ENCODE measurements at places on chromosomes 4 and X.

- DNase-seq: no peak
These were observed 81.4 kb downstream of the RBM47 start for GRCh38 chr4:40548256-40548655.

DNA sequence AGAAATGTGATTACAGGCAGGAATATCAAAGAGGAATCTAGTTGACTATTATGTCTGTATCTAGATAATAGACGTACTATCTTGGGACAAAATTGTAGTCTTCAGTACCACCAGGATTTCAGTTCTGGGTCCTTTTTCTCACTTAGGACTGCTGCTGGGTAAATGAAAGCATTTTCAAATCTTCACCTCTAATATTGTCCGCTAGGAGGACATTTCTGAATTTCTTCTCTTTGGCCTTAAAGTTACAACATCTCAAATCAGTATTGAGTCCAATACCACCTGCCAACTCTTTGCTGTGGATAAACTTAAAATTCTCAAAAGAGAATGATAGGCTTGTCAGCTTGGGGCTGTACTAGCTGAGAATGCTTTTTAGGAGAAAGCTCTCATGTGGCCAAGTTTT, 6.0 kb downstream of the FGF16 start:
- no peak for DNase-seq

DNA sequence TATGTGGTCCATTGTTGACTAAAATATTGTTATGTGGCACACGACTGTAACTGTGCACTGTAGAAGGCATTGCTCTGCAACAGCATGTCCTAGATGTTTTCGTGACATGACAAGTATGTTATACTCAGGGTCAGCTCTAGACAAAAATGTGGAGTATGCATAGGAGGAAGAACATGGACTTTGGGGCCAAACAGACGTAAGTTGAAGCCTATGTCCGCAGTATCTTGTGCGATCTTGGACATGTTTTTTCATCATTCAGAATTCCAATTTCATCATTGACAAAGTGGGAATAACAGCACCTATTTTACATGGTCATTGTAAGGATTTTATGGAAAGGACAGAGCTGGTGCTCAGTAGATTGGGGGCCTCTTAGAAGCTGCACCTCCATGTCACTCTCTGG, 27.7 kb upstream of the PROM1 start:
- DNase-seq: no peak

- no peak for DNase-seq
These were observed 290.6 kb upstream of the TAPT1 start for GRCh38 chr4:16516796-16517439.

- DNase-seq: no peak
These were observed 36.3 kb downstream of the SH3BGRL start for GRCh38 chrX:81238166-81238565.

GRCh38 chr4:48603366-48604003, 113.4 kb downstream of the ZAR1 start:
- no peak for DNase-seq

GRCh38 chr4:98150092-98150761, 7.0 kb upstream of the STPG2 start:
- DNase-seq: no peak
